ENCODE measurements at places on chromosomes 6 and 20.

DNA sequence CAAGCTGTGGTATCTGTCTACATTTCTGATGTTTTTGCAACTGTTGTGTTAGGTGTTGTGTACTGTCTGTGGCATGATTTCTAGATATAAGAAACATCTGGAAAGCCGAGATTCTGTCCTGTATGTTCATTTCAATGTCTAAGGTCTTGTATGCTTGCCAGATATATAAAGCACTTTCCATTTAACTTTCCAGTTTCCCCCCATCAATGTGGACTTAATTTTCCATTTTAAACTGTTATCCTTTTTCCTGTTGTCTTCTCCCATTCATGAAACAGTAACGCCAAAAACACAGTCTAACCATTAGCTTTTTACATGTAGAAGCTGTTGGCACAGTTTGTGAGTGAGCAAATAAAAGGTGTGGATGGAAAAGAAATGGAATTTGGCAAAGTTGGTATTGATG, 181.6 kb downstream of the FARS2 start:
- H3K36me3 ChIP-seq, result peaks cover 8% of the 10 kb centered on the region
- peaks cover 2% of the 10 kb centered on the region for H3K4me1 ChIP-seq
- H3K4me3 ChIP-seq, result no peak overlapping the region
- H3K27me3 ChIP-seq, result no peaks in the 10 kb centered on the region

- peaks cover 5% of the 10 kb centered on the region for H3K36me3 ChIP-seq
- H3K27ac ChIP-seq, result peak overlapping the region; percentile 100
- H3K4me3 ChIP-seq, result peak overlapping the region; percentile 87
- DNase-seq, result no peak
- no peaks in the 10 kb centered on the region for H3K27me3 ChIP-seq
- H3K4me1 ChIP-seq, result peaks cover 35% of the 10 kb centered on the region
Measured at GRCh38 chr6:26170181-26170580, 83.0 kb downstream of the HFE start.

DNA sequence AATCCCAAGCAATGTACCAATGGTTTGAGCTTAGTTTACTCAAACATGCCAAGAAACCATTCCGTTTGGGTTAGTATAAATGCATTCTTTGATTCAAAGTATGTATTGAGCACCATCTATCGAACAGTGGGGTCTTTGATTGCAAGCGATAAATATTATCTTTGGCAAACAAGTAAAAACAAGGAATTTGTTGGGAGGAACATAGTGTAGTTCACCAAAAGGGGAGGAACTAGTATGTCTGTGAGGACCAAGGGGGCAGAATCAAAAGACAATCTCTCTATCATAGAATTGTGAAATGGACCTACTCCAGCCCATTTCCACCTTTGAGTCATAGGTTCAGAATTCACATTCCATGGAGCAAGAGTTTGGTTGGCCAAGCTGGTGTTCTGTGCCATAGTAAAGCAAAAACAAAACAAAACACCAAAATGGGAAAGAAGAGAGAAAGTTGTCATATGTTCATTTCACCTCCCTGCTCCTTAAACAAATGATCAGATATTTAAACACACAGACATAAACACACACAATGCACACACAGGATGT, 266.0 kb downstream of the TSHZ2 start:
- no peaks in the 10 kb centered on the region for H3K36me3 ChIP-seq
- no peak overlapping the region for H3K4me3 ChIP-seq
- DNase-seq, result no peak
- H3K4me1 ChIP-seq, result no peaks in the 10 kb centered on the region

DNA sequence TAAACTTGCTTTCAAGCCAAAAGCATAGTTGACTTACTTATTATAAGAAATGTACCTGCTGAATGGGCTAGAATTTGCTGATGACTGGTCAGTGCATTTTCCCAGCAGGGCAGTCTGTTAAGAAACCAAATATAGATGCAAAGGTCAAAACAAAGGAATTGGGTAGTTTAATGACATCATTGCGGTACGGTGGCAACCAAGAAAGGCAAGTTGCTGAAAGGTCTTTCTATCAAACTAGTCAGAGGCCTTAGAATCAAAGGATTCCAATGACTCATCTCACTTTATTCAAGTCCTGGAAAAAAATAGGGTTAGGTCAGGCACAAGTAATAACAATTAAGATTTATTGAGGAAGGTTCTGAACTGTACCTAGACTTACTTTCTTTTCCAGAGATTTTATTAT, 76.4 kb downstream of the KIZ start:
- no peak overlapping the region for H3K4me3 ChIP-seq
- no peak for DNase-seq
- no peaks in the 10 kb centered on the region for H3K4me1 ChIP-seq
- H3K27ac ChIP-seq, result no peak overlapping the region

- no peaks in the 10 kb centered on the region for H3K4me1 ChIP-seq
- H3K36me3 ChIP-seq, result no peaks in the 10 kb centered on the region
- H3K4me3 ChIP-seq, result no peak overlapping the region
- DNase-seq, result no peak
- no peak overlapping the region for H3K27ac ChIP-seq
- H3K27me3 ChIP-seq, result no peaks in the 10 kb centered on the region
Measured at GRCh38 chr20:47799116-47799715, 13.9 kb upstream of the SULF2 start.

DNA sequence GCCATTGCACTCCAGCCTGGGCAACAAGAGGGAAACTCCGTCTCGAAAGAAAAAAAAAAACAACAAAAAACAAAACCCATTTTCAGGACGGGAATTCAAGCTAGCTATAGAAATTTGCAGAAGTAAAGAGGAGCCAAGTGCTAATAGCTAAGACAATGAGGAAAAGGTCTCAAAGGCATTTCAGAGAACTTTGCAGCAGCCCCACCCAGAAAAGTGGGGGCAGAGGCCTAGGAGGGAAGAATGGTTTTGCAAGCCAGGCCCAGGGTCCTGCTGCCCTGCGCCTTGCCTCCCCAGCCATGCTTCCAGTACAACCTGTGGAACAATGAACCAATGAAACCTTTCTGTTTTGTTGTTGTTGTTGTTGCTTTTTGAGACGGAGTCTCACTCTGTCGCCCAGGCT, 38.3 kb upstream of the SAMHD1 start:
- peaks cover 18% of the 10 kb centered on the region for H3K4me1 ChIP-seq
- H3K27ac ChIP-seq, result no peak overlapping the region
- no peak overlapping the region for H3K4me3 ChIP-seq
- H3K27me3 ChIP-seq, result no peaks in the 10 kb centered on the region
